GM12892 (cell line): ENCODE measurements at places on chromosomes 1 and 21.

- DNase-seq, result no peak
These were observed 25.7 kb downstream of the KCNK1 start for GRCh38 chr1:233639611-233640010.

- no peak for DNase-seq
These were observed 9.6 kb upstream of the LRP8 start for GRCh38 chr1:53337499-53337898.

- no peak for DNase-seq
These were observed 6.4 kb downstream of the RORC start for GRCh38 chr1:151825204-151825603.

- DNase-seq, result no peak
These were observed 6.2 kb downstream of the C1orf210 start for GRCh38 chr1:43279161-43279560.

- DNase-seq, result no peak
These were observed 9.8 kb upstream of the FCRL1 start for GRCh38 chr1:157829711-157830110.

DNA sequence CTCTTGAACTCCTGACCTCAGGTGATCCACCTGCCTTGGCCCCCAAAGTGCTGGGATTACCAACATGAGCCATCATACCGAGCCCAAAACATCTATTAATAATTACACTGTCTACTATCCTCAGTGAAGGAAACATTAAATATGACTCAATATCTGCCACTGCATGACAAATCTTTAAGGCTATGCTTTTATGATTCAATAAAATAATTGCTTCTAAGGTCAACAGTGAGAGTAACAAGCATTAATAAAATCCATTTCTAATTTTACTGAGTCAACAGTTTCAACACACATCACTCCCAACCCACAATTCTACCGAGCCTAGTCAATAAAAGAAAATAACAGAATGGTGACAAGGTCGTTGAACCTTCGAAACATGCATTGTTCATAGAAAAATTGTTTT lies 125.5 kb upstream of the CHRM3 start:
- no peak for DNase-seq

DNA sequence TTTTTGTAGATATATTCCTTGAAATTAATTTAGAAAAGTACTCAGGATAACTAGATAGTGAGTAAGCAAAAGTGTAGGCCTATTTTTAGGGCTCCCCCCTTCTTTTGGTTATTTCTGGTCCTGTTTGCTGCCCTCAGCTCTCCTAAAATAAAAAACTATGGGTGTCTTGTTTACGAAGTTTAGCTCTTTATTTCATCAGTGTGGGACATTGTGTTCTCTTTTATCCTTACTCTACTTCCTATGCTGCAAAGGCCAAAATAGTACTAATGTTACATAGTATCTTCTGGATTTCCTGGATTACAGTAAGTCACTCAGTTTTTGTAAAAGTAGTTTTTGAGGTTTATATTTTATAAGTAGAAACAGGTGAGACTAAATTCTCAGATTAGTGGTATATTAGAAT lies 15.4 kb downstream of the CEP350 start:
- no peak for DNase-seq

- DNase-seq, result no peak
These were observed 598.5 kb upstream of the USP24 start for GRCh38 chr1:55813618-55814017.

GRCh38 chr1:3518756-3519155 lies 64.3 kb downstream of the ARHGEF16 start:
- no peak for DNase-seq

DNA sequence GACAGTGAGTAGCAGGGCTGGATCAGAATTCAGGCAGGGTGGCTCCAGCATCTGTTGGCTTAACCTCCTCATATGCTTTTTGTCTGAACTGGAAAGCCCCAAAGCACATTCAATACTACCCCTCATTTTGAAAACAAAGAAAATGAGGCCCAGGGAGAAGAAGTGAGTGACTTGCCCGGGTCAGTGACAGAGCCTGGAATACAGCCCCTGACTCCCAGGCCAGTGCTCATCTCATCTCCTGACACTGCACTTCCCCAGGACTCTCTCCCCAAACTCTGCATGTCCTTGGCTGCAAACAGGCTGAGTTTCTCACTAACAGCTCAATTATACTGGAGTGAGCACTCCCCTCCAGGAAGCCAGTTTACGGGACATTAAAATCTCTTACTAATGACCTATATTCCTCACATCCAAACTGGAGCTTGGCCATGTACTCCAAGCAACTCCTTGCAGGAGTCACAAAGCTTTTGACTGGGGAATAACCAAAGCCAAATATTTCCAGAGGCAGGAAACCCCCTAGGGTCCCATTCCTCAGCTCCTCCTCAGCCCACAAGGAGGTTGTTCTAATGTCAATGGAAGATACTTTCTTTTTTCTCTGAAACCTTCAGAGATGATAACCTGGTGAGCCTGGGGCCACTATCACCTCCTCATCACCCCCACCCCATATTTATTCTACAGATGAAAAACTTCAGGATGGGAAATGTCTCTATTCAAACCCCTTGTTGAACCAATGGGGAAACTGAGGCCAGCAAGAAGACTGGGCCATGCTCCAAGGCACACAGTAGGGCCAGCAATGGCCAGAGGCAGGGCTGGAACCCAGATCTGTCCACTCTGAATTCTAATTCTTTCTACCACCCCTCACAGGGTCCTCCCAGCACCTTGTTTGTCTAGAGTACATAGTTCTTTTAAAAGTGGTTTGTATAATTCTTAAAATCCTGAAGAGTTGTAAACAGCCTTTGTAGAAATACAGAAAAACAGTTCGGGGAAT lies 127.0 kb downstream of the PLPP3 start:
- no peak for DNase-seq

DNA sequence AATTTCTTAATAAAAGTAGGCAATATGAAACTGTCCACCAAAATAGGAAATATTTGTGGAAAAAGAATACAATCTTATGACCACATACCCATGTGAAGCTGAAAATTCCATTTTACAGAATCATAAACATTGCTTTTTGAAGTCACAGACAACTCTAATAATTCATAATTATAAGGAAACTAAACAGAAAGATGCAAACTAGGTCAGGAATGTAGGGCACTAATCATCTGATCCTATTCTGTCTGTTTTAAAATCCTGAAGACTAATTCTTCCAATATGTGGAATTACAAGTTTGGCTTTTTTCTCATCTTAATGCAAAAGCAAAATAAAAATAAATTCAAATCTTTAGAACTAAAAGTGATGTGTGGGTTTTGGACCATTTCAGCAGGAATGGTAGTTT lies 528.6 kb downstream of the LTN1 start:
- no peak for DNase-seq

DNA sequence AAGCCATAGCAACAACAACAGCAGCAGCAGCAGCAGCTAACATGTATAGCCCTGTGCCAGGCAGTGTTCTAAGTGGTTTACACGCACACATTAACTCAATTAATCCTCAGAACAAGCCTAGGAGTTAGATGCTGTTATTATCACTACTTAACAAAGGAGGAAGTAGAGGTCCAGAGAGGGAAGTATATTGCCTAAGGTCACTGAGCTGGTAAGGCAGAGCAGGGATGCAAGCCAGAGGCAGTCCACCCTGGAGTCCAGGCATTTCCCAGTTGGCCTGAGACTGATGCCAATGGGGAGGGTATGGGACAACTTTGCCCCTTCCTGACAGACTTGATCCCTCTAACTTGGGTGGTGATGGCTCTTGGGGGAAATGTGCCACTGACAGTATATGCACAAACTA lies 6.8 kb downstream of the CDC14A start:
- no peak for DNase-seq

- no peak for DNase-seq
These were observed 18.6 kb downstream of the DCAF8 start for GRCh38 chr1:160243767-160244166.

DNA sequence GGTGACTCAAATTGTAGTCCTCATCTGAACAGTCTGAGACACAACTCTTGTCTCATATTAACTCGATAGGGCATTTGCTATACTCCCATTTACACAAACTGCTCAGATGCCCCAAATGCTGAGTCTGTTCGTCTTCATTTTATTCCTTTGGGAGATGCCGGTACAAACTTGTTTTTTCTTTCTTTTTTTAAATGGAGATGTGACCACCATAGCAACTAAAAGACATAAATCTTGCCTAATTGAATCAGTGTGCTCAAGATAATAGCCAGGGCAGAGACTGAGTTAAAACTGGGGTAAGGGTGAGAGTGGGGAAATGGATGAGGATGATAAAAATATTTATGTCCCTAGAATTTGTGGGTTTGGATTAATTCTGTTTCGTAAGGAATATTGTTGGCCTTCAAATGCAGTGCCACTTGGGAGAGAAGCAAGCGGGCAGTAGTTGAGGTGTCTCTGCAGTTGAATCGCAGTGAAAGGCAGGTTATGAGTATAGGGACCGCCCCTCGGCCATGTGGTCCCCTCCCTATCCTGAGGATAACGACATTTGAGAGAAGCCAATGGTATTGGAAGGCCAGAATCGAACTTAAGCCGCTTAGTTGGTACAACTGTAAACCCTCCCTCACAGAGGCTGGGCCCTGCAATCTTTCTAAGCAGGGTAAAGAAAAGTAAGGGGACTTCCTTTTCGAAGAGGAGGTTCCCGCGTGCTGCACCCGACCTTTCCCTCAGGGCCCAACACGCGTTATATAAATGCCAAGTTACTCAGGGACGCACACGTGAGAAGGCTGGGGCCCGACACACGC lies 859 bp upstream of the LRRC8B start:
- DNase-seq, result no peak

- no peak for DNase-seq
These were observed 204.9 kb upstream of the CACYBP start for GRCh38 chr1:174794861-174795260.

- no peak for DNase-seq
These were observed 482 bp downstream of the TM2D1 start for GRCh38 chr1:61724506-61724812.

- DNase-seq, result no peak
These were observed 106.4 kb downstream of the RHOU start for GRCh38 chr1:228841632-228842031.

DNA sequence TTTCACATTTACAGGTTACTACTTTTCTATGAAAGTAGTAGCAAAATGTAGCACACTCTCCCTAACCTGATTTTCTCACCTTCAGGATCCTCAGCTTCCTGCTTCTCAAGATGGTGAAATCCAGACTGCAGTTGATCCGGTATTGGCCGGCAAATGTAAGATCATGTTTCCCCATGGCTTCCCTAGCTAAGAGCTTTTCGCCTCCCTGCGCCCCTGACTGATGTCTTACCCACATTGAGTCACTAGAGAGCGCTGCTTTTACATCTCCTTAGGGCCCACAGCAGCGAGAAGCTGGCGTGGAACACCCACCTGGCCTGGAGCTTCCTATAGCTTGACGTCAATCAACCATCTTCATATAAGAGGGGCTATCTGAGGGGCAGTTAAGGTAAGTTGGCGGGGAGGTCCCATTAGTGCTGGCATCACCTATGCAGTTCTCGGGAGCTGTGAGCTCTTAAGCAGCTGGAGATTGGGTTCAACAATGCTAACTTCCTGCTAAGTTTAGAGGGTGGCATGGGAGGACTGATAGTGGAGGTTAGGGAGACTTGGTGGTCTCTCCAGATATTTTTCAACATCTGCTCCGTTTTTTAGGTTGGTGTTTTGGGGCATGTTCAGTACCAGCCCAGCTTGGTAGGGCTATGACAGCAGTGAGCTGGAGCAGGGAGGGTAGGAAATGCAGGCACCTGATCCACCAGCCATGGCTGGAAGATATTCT lies 5.5 kb downstream of the PTPN7 start:
- no peak for DNase-seq

- no peak for DNase-seq
These were observed 8.0 kb downstream of the MRPS14 start for GRCh38 chr1:175015243-175015642.

GRCh38 chr1:107198561-107198960 lies 57.7 kb downstream of the NTNG1 start:
- DNase-seq, result no peak
